Activated CD4-positive, alpha-beta T cell treated with anti-CD3 and anti-CD28 coated beads, Interleukin-2, amount 50 U/mL, for 24 hours (primary cell): ENCODE measurements at places on chromosomes 5 and 9.

GRCh38 chr9:76365028-76365427 is 29.2 kb downstream of the RFK start:
- DNase-seq: no peak

DNA sequence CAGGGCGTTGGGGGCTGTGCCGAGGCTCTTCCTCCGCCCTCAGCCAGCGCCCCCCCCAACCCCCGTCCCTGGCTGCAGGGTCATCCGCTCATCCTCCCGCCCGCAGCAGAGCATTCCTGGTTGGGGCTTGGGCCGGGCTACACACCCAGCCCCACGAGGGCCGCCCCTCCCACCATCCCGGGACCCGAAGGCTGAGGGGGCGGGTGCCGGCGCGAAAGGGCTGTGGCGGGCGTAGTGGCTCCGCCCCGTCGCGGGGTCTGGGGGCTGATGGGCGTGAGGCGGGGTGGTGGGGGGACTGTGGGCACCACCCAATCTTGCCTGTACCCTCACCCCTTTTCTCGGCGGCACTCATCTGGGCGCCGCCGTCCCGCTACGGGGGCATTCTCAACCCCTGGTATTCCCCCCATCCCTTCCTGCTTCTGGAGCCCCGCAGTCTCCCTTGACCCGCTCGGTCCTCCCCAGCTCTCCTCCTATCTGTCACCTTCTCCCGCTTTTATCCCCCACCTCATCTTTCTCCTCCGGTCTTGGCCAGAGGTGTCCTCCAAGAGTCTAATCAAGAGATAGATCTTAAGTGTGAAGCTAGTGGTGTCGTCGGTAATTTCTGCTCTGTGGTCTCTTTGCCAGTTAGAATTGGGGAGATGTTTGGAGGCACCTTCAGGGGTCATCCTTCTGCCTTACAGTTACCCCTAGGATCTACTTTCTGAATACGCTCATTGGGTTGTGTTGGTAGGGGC is 1.6 kb downstream of the FER start:
- peak; percentile 1 for DNase-seq

- DNase-seq: no peak
These were observed 25.5 kb downstream of the TNPO1 start for GRCh38 chr5:72841756-72842535.

GRCh38 chr5:174624733-174625522 is 99.5 kb upstream of the MSX2 start:
- no peak for DNase-seq

DNA sequence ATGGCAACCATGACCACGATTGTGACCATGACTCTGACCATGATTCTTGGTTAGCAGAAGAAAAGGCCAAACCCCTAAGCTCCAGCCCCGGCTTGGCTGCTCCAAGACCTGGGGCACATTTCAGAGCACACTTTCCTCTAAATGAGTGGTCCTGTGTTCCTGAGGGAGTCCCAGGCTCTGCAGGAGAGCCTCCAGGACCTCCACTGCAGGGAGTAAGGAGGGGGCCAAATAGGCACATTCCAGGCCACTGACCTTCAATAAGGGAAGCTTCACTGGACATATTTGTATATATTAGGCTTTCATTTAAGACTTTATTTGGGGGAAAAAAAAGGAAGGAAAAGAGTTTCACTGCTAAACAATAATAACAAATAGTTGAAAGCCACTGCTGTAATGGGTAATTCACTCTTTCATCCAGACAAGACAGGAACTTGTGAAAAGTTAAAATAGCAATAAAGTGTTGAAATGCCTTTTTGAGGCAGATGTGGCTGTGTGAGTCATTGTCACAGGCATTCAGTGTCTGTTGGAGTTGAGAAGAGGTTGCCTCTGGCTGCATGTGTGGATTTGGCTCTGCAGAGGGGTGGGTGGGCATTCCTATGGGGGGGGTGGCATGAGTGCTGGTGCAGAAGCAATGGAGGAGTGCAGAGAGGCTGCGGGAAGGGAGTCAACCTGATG is 63.9 kb upstream of the TGFBR1 start:
- no peak for DNase-seq

- DNase-seq: no peak
These were observed 454.4 kb upstream of the ACTBL2 start for GRCh38 chr5:57937025-57937424.

GRCh38 chr9:88537761-88538091 is 2.7 kb downstream of the NXNL2 start:
- no peak for DNase-seq
